ENCODE measurements at places on chromosomes 16 and 17.
A peak's percentile ranks its signal among the peaks of the same experiment; 100 is the strongest.

- DNase-seq = no peak
Observed at GRCh38 chr17:2880050-2880449, 83.8 kb downstream of the RAP1GAP2 start.

GRCh38 chr17:83030432-83030831 is 49.0 kb upstream of the METRNL start:
- DNase-seq = no peak

- DNase-seq = no peak
Observed at GRCh38 chr17:56995766-56996165, 17.8 kb downstream of the SCPEP1 start.

DNA sequence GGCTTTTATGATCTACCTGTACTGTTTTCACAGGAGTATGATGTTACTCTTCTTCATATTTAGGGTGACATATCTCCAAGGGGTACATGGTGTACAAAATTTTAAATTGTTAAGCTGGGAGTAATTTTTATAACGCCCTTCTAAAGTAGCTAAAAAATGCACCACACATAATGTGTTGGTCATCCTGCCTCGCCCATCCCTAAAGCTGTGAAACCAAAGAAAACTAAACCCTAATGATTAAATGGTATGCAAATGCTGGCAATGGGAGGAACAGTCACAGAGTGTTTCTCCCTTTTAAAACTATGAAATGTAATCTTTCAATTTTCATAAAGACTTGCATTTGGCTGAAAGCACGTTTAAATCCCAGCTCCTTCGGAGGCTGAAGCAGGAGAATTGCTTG is 2.0 kb upstream of the KRT24 start:
- DNase-seq = no peak

- DNase-seq = no peak
Observed at GRCh38 chr17:73452009-73452408, 140.2 kb upstream of the CDC42EP4 start.

DNA sequence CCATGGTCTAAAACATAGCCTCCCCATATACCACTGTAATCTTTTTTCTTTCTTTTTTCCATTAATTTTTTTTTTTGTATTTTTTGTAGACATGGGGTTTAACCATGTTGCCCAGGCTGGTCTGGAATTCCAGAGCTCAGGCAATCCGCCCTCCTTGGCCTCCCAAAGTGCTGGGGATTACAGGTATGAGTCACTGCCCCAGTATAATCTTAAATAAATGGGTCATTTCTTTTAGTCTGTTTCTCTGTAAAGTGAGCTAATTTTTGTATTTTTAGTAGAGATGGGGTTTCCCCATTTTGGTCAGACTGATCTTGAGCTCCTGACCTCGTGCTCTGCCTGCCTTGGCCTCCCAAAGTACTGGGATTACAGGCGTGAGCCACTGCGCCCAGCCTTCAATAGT is 5.7 kb upstream of the NME1 start:
- DNase-seq = no peak

GRCh38 chr17:37368577-37368976 is 7.2 kb upstream of the C17orf78 start:
- DNase-seq = no peak

- no peak for DNase-seq
Observed at GRCh38 chr16:58848662-58849002, 114.5 kb upstream of the GOT2 start.

DNA sequence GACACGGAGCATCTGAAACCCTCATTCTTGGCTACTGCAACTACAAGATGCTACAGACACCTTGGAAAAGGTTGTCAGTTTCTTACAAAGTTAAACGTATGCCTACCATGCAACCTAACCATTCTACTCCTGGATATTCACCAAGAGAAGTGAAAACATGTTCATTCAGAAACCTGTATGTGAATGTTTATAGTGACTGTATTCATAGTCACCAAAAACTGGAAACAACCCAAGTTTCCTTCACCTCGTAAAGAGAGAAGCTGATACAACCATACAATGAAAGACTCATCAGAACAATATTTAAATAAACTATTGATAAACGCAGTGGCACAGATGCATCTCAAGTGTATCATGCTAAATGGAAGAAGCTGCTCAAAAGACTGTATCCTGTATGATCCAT is 55.4 kb upstream of the CHMP6 start:
- no peak for DNase-seq

DNA sequence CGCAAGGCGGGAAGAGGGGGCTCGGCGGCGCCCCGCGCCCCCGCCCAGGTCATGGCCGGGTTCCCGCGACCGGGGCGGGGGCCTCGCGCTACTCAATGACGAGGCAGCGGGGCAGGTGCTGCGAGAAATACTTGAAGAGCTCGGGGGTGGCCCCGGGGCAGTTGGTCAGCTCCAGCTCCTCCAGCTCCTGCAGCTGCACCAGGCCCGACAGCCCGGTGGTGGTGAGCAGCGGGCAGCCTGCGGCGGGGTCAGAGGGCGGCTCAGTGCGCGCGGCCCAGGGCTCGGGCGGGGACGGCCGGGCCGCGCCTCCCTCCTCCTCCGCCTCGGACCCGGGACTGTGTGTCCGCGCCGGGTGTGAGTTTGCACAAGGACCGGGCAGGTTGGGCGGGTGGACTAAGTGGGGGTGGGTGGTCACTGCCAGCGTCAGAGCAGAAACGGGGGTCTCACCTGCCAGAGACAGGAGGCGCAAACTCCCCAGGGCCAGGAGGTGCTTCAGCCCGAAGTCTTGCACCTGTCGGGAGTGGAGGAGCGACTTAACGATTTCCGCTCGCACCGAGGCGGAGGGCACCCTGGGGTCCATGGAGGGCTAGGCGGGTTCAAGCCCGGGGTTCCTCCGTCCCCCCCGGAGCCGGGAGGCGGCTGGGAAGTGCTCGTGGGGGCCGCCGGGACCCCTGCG is 4.1 kb upstream of the WDR24 start:
- no peak for DNase-seq

DNA sequence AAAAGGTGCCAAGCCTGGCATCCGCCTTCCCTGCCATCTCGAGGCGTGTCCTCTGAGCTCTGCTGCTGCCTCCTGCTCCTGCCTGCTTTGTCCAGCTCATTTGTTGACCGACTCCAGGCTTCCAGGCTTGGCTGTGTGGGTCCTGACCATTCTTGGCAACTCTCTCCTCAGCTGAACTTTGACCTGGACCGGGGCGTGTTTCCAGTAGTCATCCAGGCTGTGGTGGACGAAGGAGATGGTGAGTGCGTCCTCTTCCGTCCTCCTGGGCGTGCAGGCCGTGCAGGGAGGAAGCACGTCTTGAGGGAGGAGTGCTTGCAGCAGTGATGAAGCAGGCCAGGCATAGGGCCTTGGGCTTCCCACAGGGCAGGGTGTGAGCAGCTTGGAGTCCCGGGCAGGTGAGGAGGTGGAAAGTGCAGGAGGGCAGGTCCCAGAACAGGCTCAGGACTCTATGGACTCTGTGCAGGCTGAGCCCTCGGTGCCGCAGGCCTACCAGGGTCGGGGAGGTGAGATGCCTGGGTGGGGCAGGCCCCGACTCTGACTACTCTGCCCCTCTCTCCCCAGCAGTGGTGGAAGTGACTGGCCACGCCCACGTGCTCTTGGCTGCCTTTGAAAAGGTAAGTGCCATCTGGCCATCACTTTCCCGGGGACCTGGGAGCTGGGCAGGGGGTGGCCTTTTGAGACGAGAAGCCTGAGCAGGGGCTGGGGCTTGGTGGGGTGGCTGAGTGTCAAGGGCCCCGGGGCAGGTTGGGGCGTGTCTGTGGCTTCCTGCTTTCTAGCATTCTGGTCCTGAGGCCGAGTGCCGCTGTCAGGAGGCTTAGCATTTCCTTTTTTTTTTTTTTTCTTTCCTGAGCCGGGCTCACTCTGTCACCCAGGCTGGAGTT is 28.6 kb upstream of the NUDT16L1 start:
- peak; percentile 38 for DNase-seq

- no peak for DNase-seq
Observed at GRCh38 chr17:55702150-55702549, 20.5 kb downstream of the TMEM100 start.

GRCh38 chr16:84085773-84086172 is 31.0 kb downstream of the MBTPS1 start:
- no peak for DNase-seq

- no peak for DNase-seq
Observed at GRCh38 chr16:8138666-8139065, 451.6 kb downstream of the TMEM114 start.

GRCh38 chr16:77767211-77767610 is 21.2 kb upstream of the VAT1L start:
- no peak for DNase-seq

- no peak for DNase-seq
Observed at GRCh38 chr16:72429671-72430081, 257.7 kb upstream of the PMFBP1 start.

DNA sequence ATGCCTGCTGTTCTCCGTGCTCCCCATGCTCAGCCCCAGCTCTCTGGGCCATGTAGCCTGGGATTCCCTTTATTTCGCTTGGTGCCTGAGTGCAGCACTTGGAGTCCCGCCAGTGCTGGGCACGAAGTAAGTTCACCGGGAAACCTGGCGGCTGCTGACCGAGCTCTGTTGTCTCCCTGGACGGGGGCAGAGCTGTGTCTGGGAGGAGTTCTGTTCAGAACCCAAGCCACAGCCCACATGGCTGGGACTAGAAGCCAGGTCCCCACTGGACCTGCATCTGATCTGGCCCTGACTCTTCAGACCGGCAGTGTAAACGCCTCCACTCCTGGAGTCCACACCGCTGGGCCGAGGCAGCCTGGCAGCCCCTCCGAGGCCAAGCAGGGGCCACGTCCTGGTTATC is 37.5 kb upstream of the CIBAR2 start:
- no peak for DNase-seq

DNA sequence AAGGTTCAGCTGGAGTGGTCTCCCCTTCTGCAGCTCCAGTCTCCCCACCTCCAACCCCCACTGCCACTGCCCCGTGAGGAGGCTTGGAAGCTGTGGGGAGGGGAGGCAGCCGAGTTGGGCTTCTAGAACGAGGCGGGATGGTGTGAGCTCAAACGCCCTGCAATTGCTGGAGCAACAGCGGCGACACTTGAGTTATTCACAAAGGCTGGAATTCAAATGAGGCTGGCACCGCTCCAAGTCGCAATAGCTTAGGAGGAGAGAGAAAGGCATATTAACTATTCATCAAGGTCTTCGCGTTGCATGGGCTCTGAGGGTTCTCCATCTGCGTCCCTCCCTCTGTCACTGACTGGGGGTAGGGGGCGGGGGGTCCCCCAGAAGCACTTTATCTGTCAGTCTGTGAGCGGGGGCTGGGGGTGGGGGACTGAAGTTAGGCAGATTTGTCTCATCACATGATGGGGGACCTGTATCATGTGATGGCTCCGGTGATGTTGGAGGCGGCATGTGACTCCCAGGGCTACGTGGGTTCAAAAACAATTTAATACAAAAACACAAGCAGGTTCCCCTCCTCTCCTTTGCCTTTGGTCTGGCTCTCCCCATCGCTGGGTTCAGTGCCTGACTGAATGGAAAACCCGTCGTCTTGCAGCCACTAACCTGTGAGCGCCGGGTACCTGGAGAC is 70.5 kb downstream of the RBBP6 start:
- DNase-seq = no peak

DNA sequence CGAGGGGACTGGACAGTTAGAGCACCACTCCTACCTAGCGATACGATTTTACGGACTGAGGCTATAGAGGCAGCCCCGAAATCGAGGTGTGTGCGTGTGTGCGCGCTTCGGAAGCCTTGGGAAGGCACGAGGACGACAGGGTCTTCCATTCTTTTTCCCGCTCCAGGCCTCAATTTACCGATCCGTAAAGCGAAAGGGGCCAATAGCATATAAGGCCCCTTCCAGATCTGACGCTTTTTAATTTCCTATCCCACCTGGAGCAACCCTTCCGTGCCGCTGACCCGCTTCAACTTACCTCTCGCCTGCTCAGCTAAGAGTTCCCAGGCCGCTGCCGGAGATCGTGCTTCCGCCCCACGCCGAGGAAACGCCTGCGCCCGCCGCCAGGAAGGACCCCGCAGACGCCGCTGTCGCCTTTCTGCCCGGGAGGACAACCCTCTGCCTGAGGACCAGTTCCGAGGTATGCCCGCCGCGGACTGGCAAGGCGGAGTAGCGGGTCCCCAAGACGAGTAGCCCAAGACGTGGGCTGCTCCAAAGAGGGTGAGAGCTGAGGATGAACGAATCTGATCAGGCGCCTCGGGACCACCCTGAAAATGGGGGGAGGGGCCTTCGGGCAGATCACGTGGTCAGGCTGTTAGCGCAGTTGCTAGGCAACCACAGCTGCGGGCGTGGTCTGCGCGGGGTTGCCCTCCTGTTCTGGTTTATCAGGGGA is at the start of gene EFTUD2:
TSS of gene EFTUD2 (minus strand) at position 372 of the 709 bp plus-strand sequence. CDS start 4,924 bp downstream, outside the sequence.
- DNase-seq = peak; percentile 82

- DNase-seq = no peak
Observed at GRCh38 chr16:3793161-3793576, 75.8 kb upstream of the TRAP1 start.

- no peak for DNase-seq
Observed at GRCh38 chr17:71257096-71257495, 863.7 kb upstream of the SOX9 start.

DNA sequence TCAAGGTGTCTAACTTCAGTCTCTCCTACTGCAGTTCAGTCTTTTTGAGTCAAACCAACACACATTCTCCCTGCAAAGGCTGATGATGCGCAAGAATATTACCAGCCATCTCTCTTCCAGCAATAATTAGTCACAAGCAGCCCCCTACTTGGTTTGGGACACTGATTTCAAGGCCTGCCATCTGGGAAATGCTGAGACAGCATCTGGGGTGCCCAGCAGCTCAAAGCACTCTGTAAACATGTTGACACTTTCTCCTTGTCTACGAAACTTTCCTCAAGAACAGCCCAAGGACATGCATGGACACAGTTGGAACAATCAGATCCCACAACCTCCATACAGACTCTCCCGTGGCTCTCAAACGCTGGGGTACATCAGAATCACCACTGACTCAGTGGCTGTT is 149.2 kb upstream of the RPL38 start:
- no peak for DNase-seq

- no peak for DNase-seq
Observed at GRCh38 chr17:10332515-10332914, 40.3 kb downstream of the MYH13 start.

GRCh38 chr17:39239640-39240314 is 14.0 kb upstream of the STAC2 start:
- peak; percentile 28 for DNase-seq

DNA sequence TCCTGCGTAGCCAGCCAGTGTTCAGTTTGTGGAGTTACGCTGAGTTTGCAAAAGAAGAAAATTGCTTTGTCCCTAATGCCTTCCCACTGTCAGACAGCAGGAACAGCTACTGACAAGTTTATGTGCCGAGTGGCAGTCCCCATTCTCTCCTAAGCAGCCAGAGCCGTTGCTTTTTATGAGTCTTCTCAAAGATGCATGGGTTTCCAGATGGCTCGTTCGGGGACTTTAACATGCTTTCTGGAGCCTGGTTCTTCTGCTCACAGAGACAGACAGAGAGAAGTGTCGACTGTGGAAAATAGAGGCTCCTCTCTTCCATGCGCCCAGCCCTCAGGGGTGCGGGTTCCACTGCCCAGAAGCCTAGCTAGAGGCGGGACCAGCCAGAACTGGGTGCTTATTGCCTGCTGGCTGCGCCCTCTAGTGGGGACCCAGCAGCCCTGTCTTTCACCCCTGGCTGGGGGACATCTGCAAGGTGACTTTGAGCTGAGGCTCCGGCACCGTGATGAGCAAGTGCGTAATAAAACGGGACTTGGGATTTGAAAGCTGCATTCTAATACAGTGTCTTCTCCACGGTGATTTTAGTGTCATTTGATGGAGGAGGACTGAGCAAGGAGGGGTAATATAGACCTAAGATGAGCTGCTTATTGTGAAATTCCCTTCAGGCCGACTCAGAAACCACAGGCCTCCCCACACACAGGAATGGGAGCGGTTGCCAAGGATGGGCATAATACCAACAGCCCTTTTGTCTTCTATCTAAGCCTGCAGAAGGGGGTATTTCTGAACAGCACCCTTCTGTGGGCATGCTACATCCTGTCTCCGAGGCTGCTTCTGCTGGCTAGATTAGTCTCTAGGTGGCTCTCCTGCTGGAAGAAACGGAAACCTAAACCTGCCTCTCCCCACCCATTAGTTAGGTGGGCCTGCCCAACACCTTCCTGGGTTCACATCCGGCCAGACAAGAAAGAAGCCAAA is 73.1 kb downstream of the CCDC182 start:
- DNase-seq = peak; percentile 61
